ENCODE measurements at places on chromosomes 2 and 18. TPM values are rescaled to one million over a fixed set of nuclear protein-coding genes. Genes with fewer than 3 reads are reported as not detected.

SANBR gene
- total RNA-seq, result 16.4 TPM

DNA sequence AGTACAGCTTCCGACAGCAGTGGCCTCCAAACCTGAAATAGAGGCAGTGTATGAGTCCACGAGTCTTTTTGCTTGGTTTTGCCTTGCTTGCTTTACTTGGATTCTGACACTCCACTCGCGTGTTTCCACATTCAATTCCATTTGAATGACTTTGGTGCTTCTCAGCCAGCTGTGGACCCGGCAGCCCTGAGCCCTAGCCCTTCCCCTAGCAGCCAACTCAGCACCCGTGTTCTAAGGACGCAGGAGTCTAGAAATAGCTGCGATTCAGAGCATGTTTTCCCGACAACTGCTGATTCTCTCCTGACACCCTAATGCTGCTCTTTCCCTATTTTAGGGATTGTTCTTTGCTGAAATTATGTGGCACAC, 20.6 kb downstream of the LRRFIP1 start:
- no peak overlapping the region for H3K27ac ChIP-seq
- DNase-seq, result no peak
- peaks cover 2% of the 10 kb centered on the region for H3K36me3 ChIP-seq
- no peaks in the 10 kb centered on the region for H3K4me1 ChIP-seq
- H3K4me3 ChIP-seq, result no peak overlapping the region

- H3K4me3 ChIP-seq, result no peak overlapping the region
- no peaks in the 10 kb centered on the region for H3K4me1 ChIP-seq
- DNase-seq, result no peak
- no peak overlapping the region for H3K27ac ChIP-seq
- H3K36me3 ChIP-seq, result no peaks in the 10 kb centered on the region
Measured at GRCh38 chr2:196590286-196590685, 49.2 kb upstream of the CCDC150 start.

DNA sequence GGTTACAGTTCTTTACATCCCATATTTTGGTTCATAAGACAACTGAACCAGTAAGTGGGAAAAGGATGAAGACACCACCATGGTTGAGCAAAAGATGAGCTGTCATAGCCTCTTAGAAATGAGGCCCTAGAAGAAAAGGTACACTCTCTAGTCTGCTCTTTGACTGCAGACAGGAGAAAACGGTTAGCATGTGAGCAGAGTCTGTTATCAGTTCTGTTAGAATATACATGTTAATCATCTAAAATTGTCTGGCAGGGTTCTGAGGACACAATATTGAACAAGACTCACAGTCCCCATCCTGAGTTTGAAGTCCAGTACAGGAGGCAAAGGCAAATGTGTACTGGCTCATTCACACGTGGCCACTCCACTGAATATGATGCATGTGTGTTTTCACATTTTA, 78.1 kb downstream of the MBOAT2 start:
- no peaks in the 10 kb centered on the region for H3K36me3 ChIP-seq
- no peak overlapping the region for H3K27ac ChIP-seq
- no peak for DNase-seq
- H3K4me1 ChIP-seq, result peaks cover 2% of the 10 kb centered on the region

DNA sequence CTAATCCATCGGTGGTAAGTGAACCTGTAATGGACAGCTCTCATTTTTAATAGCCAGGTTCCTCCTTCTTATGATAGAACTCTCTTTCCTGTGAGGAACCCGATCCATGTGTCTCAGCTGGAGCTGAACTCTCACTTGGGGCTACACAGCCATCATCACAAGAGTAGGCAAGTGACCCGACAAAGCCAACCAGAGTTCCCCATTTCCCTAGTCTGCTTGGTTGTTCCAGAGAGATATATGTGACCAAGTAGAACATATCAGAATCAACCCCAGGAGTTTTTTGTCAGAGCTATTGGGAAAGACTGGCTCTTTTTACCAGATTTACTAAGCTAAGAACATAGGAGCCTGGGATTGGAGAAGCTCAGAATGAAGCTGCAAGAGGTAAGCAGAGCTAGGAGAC, 14.6 kb upstream of the HNRNPLL start:
- H3K36me3 ChIP-seq, result no peaks in the 10 kb centered on the region
- no peak for DNase-seq
- H3K27me3 ChIP-seq, result no peaks in the 10 kb centered on the region
- no peak overlapping the region for H3K4me3 ChIP-seq

GRCh38 chr2:96315400-96316071, 9.6 kb upstream of the ITPRIPL1 start:
- no peaks in the 10 kb centered on the region for H3K36me3 ChIP-seq
- no peak overlapping the region for H3K4me3 ChIP-seq
- H3K4me1 ChIP-seq, result peaks cover 12% of the 10 kb centered on the region

Data from fibroblast of lung (primary cell).